ENCODE measurements at places on chromosomes 4 and X. TPM values are rescaled to one million over a fixed set of nuclear protein-coding genes. Genes with fewer than 3 reads are reported as not detected.

DNA sequence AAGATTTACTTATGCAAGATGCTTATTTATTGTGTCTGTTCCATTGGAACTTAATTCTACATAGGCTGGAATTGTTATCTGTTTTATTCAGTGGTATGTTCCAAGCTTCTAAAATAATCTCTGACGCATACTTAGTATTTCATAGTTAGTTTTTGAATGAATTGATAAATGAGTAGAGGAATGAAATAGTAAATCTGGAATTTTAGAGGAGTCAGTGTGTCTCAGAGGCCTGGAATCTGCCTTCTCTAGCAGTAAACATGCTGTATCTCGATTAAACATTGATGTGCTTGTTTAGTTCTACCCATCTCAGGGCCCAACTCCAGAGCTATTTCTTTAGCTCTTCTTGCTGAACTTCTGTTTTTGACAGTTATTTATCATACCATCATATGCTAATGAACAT lies 154.2 kb upstream of the MAGEC2 start:
- no peak for DNase-seq

- DNase-seq, result no peak
These were observed 29.6 kb downstream of the REST start for GRCh38 chr4:56937262-56937661.

DNA sequence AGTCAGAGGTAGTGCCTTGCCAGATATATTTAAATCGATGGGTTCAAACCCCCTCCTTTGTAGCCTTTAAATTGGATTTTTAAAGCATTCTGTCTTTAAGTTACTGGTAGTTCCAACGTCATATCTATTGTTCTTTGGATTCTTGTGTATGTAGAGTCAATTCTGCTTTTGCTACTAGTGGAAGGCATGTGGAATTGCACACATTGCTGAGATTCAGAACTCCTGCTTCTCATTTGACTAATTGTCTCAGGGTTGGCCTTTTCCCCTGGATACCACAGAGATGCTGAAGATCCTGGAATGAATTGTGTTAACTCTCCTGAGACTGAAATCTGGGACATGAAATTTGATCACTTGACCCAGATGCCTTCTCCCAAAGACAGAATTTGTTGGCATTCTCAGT lies 328.3 kb upstream of the RPS6KA3 start:
- DNase-seq, result no peak

DNA sequence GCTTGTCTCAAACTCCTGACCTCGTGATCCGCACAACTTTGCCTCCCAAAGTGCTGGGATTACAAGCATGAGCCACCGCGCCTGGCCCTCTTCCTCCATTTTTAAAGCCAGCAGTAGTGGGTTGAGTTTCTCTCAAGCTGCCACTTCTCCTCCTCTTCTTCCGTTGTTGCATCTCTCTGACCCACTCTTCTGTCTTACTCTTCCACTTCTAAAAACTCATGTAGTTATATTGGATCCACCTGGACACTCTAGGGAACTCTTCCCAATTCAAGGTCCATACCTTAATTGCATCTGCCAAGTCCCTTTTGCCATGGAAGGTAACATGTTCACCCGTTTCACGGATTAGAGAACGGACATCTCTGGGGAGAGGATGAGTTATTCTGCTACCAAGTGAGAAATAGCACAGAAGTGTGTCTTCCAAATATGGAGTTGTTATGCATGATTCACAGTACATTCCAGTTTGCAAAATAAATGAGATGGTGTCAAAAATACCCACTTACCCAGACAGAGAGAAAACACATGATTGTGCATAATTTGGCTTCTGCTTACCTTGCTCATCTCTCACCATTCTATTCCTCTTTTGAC lies 51.8 kb downstream of the GBA3 start:
- DNase-seq, result no peak

DNA sequence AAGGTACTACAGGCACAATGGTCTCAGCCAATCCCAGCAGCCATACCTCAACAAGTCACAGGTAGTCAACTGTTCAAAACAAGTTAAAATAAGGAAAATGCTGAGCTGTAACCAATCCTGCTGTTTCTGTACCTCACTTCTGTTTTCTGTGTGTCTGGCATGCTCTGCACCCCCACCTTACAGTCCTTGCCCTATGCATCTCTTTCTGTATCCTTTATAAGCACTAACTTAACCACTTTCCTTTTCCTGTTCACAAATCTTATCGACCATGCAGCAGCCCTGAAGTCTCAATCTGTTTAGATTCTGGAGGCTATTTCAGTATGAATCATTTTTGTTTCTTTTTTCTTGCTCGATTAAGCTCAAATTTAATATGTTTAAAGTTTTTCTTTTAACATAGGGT lies 12.5 kb upstream of the FAM13A start:
- no peak for DNase-seq

GRCh38 chrX:155923200-155923599 lies 42.1 kb downstream of the VAMP7 start:
- no peak for DNase-seq

DNA sequence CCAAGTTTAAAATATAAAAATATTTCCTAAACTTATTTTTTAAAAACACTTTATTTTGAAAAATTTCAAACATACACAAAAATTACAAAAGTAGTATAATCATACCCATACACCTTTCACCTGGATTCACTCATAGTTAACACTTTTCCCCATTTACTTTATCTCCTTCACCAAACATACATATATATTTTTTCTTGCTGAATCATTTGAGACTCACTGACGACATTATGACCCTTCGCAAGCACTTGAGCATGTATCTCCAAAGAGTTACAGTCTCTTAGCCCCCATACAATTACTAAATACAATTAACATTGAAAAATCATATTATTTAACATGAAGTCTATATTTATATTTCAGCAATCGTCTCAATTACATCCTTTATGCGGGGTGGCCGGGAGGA lies 19.8 kb downstream of the RXFP1 start:
- no peak for DNase-seq

GRCh38 chrX:153491918-153492317 lies 2.9 kb upstream of the BGN start:
- no peak for DNase-seq

DNA sequence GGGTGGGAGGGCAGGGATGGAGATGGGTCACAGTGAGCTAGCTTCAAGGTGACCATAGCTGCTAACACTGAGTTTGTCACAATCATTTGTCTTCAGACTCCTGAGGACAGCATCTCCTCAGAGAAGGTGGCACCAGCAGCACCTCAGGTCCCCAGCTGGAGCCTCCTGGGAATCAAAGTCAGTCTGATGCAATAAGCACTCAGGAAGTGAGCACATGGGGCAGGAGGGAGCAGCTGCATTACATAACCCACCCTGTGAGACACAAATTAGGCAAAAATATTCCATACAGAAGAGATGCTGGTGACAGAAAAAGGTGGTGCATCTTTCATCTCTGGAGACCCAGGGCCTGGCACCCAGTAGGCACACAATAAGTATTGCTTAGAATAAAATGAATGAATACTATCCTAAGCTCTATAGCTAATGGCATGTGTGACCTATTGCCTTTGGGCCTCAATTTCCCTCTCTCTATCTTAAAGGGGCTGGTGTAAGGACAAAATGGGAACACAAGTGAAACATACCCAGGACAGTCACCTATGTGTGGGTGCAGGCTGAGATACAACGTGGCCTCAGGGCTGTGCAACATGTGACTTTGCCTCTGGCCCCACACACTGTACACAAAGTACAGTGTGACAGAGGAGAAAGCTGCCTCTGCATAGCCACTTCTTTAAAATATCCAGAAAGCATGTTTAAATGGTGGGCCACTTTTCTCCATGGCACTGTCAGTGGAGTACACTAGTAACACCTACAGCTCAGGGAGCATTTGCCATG lies 37.1 kb downstream of the SLC39A8 start:
- DNase-seq, result no peak

- no peak for DNase-seq
These were observed 354.1 kb downstream of the CHIC1 start for GRCh38 chrX:73916931-73917667.

GRCh38 chr4:98468709-98469108 lies 189.7 kb downstream of the TSPAN5 start:
- no peak for DNase-seq

DNA sequence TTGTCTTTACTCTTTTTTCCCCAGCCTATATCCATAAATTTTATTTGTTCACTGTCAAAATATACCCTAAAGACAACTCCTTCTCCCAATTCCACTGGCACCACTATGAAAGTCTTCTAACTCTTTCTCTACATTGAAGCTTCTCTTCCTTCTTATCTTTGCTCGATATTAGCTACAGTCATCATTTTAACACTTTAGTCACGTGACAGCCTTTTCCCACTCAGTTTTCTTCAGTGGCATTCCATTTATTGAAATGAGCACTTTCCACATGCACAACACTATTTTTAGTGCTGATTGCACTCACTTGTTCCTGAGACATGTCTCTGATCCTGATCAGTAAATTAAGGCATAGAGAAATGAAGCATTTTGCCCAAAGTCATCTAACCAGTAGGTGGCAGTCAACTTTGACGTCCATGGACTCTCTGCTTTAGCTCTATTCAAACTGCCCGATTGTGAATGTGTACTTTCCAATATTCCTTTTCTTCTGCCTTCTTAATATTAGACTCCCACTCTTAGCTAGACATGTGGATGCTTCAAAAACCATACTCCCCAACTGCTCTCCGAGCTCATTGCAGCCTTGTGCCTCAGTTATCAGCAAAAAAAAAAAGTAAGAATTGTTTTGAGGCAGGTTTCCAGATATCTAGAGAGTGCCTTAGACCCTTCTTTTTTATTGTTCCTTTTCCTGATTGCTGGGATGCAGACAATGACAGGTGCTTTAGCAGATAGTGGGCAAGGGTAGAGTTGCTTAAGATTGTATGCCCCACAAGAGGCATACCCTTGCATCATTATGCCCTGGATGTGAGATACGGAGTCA lies 394.4 kb upstream of the ADGRL3 start:
- DNase-seq, result no peak

HSD17B11 gene
- 19.9 TPM for total RNA-seq

ZNF185 gene
- total RNA-seq, result 470 TPM

ABCG2 gene
- total RNA-seq, result 7.1 TPM

SOWAHD gene
- total RNA-seq, result not detected

RAB39B gene
- total RNA-seq, result 0.18 TPM

NUDT10 gene
- total RNA-seq, result 0.18 TPM

ZXDA gene
- 1.3 TPM for total RNA-seq

VGLL1 gene
- total RNA-seq, result 1.2 TPM

TLR6 gene
- total RNA-seq, result 2.1 TPM

RBMXL3 gene
- not detected for total RNA-seq

SHISA3 gene
- not detected for total RNA-seq

All from esophagus squamous epithelium (tissue), 5 donors.